ENCODE measurements at places on chromosomes 4 and X. TPM values are rescaled to one million over a fixed set of nuclear protein-coding genes. Genes with fewer than 3 reads are reported as not detected.

- peaks cover 25% of the 10 kb centered on the region for H3K4me1 ChIP-seq
- no peaks in the 10 kb centered on the region for H3K36me3 ChIP-seq
- H3K27ac ChIP-seq: peak overlapping the region; percentile 42
These were observed 13.4 kb upstream of the SRPX start for GRCh38 chrX:38233891-38234667.

GRCh38 chrX:124592744-124593143 lies 246.4 kb downstream of the SH2D1A start:
- H3K4me1 ChIP-seq: no peaks in the 10 kb centered on the region
- no peak overlapping the region for H3K4me3 ChIP-seq

DNA sequence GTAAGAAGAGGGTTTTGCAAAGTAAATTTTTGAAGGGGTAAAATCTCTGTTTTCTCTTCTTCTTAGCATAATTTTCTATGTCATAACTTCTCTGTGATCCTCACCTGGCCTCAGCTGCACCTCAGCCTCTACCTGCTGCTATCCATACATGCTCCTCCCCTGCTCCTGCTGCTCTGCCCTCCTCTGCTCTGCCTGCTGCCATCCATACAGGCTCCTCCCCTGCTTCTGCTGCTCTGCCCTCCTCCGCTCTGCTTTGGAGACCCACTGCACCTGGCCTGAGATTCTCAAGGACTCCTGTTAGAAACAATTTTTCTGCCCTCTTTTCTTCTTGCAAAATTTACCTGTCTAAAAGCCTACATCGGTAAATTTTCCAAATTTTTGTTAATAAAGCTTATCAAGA lies 388.6 kb upstream of the PITX2 start:
- H3K4me3 ChIP-seq: no peak overlapping the region
- DNase-seq: no peak
- no peaks in the 10 kb centered on the region for H3K36me3 ChIP-seq
- H3K4me1 ChIP-seq: no peaks in the 10 kb centered on the region
- no peak overlapping the region for H3K27ac ChIP-seq

GRCh38 chr4:37058826-37059225 lies 185.7 kb upstream of the NWD2 start:
- no peak for DNase-seq
- H3K4me1 ChIP-seq: no peaks in the 10 kb centered on the region
- H3K36me3 ChIP-seq: no peaks in the 10 kb centered on the region
- no peak overlapping the region for H3K27ac ChIP-seq
- H3K4me3 ChIP-seq: no peak overlapping the region

DNA sequence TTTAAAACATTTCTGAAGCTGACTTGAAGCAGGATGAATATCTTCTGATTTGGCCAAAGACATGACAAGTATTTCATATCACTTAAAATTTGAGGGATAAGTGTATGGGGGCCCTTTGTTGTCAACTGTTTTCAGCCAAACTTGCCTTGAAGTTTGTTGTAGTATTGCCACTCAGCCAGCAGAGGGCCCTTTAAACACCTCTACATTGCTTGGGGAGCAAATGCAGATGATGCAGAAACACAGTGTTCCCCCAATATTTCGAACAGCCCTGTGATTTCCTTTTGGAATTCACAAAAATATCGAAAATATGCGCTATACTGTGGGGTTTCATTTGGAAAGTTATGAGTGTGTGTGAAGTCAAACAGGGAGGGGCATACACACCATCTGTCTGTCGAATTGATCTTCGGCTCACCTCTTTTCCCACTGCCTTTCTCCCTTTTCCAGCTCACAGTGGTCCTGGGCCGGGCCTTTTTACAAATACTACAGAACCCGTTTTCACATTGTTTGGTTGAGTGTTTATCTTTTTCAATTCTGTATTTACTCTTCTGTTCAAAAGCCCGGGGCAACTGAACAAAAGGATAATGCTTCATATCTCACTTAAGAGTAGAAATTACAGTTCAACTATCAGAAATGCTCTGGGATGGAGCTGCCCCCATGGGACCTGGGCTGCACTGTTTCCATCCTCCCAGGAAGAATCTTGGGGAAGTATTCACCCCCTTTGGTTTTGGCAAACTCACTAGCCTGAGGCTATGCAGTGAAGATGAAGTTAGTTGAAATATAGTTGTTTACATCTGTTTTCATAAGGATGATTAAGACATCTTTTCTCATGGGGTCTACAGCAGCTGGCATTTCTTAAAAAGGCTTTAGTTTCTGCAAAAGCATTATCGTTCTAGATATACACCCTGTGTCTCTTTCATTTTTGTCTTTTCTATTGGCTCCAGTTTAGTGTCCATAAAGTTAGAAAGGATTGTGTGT lies 137.6 kb downstream of the EGF start:
- DNase-seq: no peak
- H3K27me3 ChIP-seq: no peaks in the 10 kb centered on the region
- H3K27ac ChIP-seq: no peak overlapping the region
- peaks cover 7% of the 10 kb centered on the region for H3K36me3 ChIP-seq

- no peaks in the 10 kb centered on the region for H3K36me3 ChIP-seq
- no peak for DNase-seq
- H3K4me1 ChIP-seq: no peaks in the 10 kb centered on the region
- no peak overlapping the region for H3K4me3 ChIP-seq
These were observed 381.7 kb downstream of the STPG2 start for GRCh38 chr4:97761445-97762114.

Gene OTUD6A
- not detected for total RNA-seq

Gene BMPR1B
- total RNA-seq: 7.1 TPM

Gene SPANXN3
- total RNA-seq: not detected

DNA sequence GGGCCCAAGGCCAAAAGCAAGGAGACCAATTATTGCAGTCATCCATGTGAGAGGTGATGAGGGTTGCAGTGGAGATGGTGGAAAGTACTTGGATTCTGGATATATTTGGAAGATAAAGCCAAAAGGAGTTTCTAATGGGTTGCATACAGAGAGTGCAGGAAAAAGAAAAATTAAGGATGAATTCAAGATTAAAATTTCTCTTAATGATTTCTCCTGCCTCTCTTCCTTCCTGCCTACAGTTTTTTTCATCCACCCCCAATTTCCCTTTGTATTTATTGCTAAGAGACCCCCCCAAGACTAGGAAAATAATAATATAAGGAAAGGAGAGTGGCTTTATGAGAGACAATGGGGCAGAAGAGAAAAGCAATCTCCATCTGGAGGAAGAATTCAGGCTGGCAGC lies 8.6 kb upstream of the FGF5 start:
- peaks cover 54% of the 10 kb centered on the region for H3K4me1 ChIP-seq
- H3K27ac ChIP-seq: no peak overlapping the region
- no peaks in the 10 kb centered on the region for H3K36me3 ChIP-seq
- no peak overlapping the region for H3K4me3 ChIP-seq

Gene KDR
- total RNA-seq: not detected

Gene STATH
- total RNA-seq: not detected

Gene UGT2B17
- total RNA-seq: not detected

DNA sequence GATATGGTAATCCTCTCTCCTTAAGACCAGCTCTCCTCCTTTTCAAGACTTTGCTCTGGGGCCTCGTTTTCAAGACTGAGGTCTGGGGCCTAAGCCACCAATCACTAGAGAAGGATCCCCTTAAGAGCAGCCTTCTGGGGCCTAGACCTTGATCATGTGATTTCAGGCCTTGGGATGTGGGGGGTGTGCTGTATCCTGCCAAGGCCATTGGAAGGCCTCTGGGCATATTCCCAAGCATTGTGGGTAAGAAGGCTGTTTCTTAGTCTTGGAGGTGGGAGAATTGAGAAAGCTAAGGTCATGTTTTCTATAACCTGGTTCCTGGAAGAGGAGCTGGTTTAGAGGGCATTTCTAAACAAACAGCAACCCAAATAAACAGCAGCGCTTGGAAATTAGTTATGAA lies 12.1 kb downstream of the TMEM164 start:
- H3K27ac ChIP-seq: no peak overlapping the region
- DNase-seq: no peak
- H3K36me3 ChIP-seq: no peaks in the 10 kb centered on the region
- H3K4me3 ChIP-seq: no peak overlapping the region
- H3K27me3 ChIP-seq: peaks cover 19% of the 10 kb centered on the region

GRCh38 chr4:74311696-74312313 lies 3.5 kb downstream of the EPGN start:
- no peaks in the 10 kb centered on the region for H3K36me3 ChIP-seq
- peak; percentile 49 for DNase-seq
- H3K27me3 ChIP-seq: no peaks in the 10 kb centered on the region
- H3K27ac ChIP-seq: no peak overlapping the region
- no peak overlapping the region for H3K4me3 ChIP-seq

DNA sequence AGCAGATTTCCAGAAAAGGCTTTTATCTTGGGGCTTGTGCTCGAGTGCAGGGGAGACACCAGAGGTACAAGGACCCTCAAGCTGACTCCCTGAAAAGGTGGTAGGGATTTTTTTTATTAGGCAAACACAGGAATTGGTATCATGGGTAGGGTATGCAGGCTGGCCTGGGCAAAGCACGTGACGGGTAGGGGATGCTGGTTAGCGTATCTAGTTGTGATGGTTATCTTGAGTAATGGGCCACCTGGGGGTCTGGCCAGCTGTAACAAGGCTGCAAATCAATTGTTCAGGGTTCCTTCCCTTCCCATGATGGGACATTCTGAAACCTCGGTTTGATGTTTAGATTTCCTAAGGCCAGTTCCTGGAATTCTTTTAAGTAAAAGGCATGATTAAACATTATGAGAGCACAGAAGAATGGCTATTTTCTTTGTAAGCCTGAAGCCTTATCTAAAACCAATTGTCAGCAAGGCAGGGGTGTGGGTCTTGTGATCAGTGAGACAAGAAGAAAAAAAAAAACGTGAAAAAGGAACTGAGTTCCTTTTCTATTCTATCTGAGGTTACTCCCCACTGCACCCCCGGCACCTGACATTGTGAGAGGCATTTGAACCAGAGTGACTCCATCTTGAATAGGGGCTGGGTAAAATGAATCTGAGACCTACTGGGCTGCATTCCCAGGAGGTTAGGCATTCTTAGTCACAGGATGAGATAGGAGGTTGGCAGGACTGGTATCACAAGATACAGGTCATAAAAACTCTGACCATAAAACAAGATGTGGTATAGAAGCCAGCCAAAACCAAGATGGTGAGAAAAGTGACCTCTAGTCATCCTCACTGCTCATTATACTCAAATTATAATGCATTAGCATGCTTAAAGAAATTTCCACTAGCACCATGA lies 64.2 kb upstream of the S100G start:
- H3K4me1 ChIP-seq: peaks cover 9% of the 10 kb centered on the region
- DNase-seq: no peak
- H3K27ac ChIP-seq: no peak overlapping the region
- H3K4me3 ChIP-seq: no peak overlapping the region
